ENCODE measurements at places on chromosomes 5 and 9.

GRCh38 chr5:172683645-172684471 is 42.8 kb downstream of the NEURL1B start:
- peak; percentile 68 for DNase-seq

- DNase-seq = no peak
Observed at GRCh38 chr5:16350816-16351215, 114.8 kb downstream of the ZNF622 start.

DNA sequence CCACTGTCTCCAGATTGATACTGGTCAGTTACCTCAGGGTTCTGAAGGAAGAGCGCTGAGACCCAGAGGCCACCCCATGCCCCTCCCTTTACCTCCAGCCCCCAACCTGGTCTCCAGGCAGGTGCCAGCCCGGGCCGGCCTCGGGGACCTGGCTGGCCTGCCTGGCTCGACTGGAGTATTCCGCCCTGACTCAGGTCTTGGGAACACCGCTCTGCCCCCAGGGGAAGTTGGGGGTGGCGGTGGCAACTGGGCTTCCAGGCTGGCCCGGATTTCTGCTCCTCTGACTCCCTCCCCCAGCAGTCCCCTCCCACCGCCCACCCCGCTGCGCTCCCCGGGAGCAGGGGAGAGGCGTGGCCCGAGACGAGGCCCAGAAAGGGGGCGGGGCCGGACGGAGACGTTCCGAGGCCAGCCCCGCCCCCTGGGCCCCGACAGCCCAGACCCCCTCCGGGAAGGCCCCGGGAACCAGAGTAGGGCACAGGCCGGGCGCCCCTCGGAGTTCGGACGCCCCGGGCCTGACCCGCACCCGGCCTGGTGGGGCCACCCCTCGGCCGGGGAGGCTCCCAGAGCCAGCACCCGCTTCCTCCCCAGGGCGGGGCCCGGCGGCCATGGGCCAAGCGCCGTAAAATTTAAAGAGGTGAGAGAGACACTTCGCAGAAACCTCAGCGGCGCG is 82.5 kb upstream of the ZBTB43 start:
- peak; percentile 88 for DNase-seq

GRCh38 chr5:122880170-122880689 is 34.8 kb downstream of the SNX24 start:
- no peak for DNase-seq

DNA sequence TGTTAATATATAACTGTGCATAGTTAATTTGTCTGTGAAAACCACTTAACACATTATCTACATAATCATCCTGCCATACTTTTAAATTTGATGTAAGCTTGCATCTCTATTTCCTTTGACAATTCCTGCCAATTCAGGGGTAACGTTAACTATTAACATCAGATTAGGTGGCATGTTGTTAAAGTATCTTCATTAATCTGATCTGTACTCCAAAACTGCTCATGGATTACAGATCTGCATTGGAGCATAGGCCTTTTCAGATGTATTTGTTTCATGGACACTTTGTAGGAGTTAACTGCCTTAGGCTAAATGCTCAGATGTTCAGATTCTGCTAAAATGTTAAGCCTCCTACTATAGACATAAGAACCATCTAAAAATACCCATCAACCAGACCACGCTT is 3.1 kb downstream of the RPS6 start:
- no peak for DNase-seq

DNA sequence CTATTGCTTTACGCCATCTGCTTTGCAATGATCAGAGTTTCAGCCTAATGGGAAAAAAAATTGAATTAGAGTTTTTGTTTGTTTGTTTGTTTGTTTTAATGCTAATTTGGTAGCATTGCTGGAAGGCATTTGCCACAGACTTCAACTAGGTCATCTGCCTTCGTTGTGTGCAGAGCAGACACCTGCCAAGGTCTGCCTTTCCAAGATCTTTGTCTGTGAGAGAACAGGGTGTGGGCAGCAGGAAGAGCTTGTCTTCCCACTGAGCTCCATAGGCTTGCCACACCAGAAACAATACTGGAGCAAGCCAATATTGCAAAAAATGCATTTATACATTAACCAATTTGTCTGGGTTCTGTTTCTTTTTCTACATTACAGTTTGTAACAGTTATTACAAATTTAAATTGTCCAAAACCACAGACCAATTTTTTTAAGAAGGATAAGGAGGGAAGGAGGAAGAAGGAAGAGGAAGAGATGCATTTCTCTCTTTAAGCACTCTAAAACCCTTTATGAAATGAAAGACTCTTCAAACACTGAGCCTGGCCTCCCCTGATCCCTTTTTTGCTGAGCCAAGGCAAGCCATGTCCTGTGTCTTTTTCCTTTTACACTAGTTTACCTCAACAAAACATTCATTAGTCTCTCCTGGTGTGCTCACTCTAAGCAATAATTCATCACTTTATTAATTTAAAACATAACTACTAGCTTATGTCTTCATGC is 210.5 kb downstream of the SNX18 start:
- DNase-seq = no peak

DNA sequence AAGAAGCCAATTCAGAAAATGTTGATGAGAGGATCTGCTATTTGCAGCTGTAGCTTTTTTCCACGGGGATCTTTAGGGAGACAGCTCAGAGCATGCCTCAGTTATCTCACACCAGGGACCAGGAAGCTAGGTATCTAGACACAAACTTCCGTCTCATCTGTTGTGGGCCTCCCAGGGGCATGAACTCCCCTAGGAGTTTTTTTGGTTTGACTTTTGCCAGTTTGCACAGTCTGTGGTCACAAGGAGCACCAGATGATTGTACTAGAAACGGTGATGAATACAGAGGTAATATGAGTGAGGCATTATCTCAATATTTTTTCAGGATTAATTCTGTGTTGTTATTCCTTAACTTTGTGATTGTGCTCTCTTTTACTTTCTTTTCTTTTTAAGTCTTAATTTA is 533.2 kb upstream of the SEMA6A start:
- no peak for DNase-seq

DNA sequence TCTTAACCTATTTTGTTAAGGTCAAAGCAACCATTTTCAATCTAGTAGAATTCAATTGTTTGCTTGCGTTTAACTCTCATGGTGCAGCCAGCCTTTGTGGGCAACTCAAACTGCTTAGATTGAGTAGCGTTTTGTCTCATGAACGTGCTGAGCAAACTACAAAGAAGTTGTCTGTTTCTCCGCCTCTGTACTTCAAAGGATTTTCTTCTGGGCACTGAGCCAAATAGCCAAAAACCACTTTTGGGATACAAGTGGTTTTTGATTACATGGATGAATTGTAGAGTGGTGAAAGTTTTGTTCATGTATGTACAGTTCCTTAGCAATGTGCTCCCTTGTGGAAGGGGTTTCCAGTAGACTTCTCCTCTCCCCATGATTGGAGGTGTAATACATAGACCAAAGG is 122.9 kb downstream of the CFAP90 start:
- DNase-seq = no peak

DNA sequence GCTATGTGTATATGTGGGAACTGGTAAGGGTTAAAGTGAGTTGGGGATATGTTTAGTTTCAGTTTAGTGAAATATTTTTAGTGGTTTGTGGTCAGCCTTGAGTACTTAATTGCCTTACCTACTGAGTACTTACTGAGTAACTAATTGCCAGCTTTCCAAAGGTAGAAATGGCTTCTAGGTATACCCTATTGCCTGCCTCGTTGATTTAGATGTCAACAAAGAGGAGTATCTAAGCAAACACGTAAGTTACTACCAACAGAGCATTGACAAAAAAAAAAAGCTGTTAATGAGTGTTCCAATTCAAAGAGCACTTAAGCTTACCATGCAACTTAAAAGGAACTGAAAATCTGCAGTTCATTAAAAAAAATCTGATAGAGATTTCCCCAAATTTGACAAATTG is 8.8 kb downstream of the ATP10B start:
- DNase-seq = no peak

DNA sequence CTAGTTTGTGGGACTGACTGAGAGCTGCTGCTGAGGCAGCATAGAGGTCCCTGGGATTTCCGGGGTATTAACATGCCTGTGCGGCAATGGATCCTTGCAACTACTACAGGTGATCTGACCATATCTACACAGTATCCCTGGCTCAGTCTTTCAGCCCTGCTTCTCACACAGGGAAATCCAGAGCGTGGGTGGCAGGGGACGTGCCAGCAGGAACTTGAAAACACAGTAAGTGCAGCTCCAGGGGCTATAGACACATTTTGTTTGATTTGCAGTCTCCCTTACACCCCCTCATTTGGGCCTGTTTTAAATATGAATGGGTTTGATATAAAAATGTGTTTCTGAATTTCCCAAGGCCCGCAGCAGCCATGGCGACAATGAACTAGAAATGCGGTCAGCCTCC is 209.5 kb downstream of the DCP2 start:
- DNase-seq = no peak

- peak; percentile 70 for DNase-seq
Observed at GRCh38 chr5:159441441-159441840, 111.2 kb upstream of the IL12B start.

- no peak for DNase-seq
Observed at GRCh38 chr9:106107716-106108115, 413.4 kb downstream of the TMEM38B start.
